ENCODE measurements at places on chromosomes 16 and 17. TPM values are rescaled to one million over a fixed set of nuclear protein-coding genes. Genes with fewer than 3 reads are reported as not detected.
A peak's percentile ranks its signal among the peaks of the same experiment; 100 is the strongest.

KRTAP4-2 gene
- not detected for total RNA-seq

SLC16A6 gene
- total RNA-seq = 6.0 TPM

KCNJ16 gene
- total RNA-seq = not detected

SF3B3 gene
- 541 TPM for total RNA-seq

VAT1 gene
- 16.8 TPM for total RNA-seq

CBX1 gene
- total RNA-seq = 46.3 TPM

TNFRSF17 gene
- not detected for total RNA-seq

GRCh38 chr16:74261068-74261467 is 35.5 kb upstream of the PSMD7 start:
- no peaks in the 10 kb centered on the region for H3K4me1 ChIP-seq
- peaks cover 3% of the 10 kb centered on the region for H3K27me3 ChIP-seq
- no peak for DNase-seq

DNA sequence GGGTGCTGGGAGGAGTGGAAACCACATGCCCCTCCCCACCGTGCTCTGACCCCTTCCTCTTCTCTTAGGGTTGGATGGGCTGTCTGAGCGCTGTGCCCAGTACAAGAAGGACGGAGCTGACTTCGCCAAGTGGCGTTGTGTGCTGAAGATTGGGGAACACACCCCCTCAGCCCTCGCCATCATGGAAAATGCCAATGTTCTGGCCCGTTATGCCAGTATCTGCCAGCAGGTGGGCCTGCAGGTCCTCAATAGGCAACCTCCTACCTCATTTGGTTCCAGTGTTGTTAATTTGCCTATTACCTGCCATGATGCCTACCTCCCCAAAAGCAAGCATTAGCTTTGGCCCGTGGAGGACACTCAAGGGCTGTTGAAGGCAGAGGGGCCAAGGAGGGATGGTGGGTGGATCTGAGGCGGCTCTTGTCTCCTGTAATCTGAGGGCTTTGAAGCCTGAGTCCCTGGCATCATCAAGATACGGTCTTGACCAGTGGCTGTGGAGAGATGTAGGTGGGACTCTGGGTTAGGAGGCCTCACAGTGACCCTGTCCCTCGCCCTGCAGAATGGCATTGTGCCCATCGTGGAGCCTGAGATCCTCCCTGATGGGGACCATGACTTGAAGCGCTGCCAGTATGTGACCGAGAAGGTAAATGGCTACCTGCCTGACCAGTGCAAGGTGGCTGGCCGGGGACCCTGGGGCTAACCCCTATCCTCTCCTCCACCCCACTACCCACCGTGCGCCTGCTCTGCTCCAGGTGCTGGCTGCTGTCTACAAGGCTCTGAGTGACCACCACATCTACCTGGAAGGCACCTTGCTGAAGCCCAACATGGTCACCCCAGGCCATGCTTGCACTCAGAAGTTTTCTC is 3.4 kb downstream of the ALDOA start:
- peak; percentile 67 for DNase-seq
- H3K4me1 ChIP-seq = peaks cover 43% of the 10 kb centered on the region
- H3K4me3 ChIP-seq = peak overlapping the region; percentile 50
- peak overlapping the region; percentile 74 for H3K27ac ChIP-seq
- H3K36me3 ChIP-seq = peaks cover 69% of the 10 kb centered on the region

GRCh38 chr16:80123189-80123588 is 417.6 kb upstream of the DYNLRB2 start:
- no peaks in the 10 kb centered on the region for H3K4me1 ChIP-seq
- no peak overlapping the region for H3K27ac ChIP-seq
- H3K36me3 ChIP-seq = no peaks in the 10 kb centered on the region
- H3K4me3 ChIP-seq = no peak overlapping the region
- H3K27me3 ChIP-seq = peaks cover 5% of the 10 kb centered on the region
- no peak for DNase-seq

GRCh38 chr16:73190256-73190655 is 142.3 kb upstream of the ZFHX3 start:
- no peak overlapping the region for H3K27ac ChIP-seq
- no peaks in the 10 kb centered on the region for H3K36me3 ChIP-seq
- H3K4me3 ChIP-seq = no peak overlapping the region

DNA sequence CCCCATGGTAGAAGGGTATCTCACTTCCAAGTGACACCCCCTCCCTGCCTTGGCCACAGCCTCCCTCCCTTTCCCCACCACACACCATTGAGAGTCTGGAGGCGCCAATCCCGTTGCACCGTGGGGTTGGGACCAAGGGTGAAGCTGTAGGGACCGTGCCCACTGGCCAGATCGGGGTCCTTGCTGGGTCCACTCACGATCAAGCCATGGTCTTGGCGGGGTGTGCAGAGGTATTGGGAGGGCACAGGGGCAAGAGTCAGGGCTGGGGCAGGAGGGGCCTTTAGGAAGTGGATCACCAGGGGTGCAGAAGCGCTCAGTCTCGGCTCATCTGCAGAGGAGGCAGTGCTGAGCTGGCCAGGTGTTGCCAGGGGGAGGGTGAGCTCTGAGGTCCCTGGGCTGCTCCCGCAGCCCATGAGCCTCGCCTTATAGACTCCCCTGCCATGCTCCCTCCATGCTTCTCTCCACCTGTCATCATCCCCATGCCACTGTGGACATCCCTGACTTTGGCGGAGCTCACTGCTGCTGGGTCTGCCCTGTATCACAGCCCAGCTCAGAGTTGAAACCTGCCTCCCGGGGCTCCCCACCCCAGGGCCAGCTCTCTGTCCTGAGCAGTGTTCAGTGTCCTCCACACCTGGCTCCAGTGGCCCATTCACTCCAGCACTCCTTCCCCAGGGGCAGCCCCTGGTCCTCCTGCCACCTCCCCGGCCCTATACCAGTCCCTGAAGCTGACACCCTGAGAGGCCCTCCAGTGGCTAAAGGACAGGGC is 8.3 kb downstream of the CDH16 start:
- H3K27me3 ChIP-seq = no peaks in the 10 kb centered on the region
- H3K36me3 ChIP-seq = no peaks in the 10 kb centered on the region
- DNase-seq = no peak
- peaks cover 4% of the 10 kb centered on the region for H3K4me1 ChIP-seq
- no peak overlapping the region for H3K27ac ChIP-seq

DNA sequence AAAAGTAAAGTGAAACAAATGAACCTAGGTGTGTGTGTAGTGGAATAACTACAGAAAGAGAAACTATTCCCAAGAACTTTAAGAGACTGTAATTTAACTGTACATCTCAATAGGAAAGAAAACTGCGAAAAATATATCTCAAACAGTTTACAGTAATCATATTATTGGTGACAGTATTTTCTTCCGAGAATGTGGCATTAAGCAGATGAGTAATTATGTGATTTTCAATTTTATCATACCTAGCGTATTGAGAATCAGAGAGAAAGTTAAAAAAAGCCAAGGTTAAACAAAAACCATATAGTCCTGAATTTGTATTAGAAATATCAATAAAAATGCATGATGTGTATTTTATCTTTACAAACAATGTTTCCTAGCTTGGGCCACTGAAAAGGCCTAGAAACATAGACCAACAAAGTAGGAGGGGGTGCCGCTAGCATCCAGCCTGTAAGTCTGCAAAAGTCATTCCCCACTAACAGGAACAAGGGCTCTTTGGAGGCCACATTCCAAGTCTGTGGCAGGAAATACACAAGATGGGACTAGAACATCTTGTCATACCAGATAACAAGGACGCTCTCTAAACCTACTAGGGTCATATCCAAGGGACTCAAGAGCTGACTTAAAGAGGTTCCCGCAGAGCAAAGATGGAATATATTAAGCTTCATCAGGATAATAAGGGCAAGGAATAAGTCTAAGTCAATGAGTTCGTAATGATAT is 20.5 kb downstream of the RNF157 start:
- peaks cover 36% of the 10 kb centered on the region for H3K36me3 ChIP-seq
- no peak for DNase-seq
- H3K27me3 ChIP-seq = no peaks in the 10 kb centered on the region

- H3K27ac ChIP-seq = no peak overlapping the region
- no peak overlapping the region for H3K4me3 ChIP-seq
- no peaks in the 10 kb centered on the region for H3K36me3 ChIP-seq
- peaks cover 17% of the 10 kb centered on the region for H3K27me3 ChIP-seq
- no peak for DNase-seq
Observed at GRCh38 chr16:14961405-14962186, 13.2 kb upstream of the PDXDC1 start.

DNA sequence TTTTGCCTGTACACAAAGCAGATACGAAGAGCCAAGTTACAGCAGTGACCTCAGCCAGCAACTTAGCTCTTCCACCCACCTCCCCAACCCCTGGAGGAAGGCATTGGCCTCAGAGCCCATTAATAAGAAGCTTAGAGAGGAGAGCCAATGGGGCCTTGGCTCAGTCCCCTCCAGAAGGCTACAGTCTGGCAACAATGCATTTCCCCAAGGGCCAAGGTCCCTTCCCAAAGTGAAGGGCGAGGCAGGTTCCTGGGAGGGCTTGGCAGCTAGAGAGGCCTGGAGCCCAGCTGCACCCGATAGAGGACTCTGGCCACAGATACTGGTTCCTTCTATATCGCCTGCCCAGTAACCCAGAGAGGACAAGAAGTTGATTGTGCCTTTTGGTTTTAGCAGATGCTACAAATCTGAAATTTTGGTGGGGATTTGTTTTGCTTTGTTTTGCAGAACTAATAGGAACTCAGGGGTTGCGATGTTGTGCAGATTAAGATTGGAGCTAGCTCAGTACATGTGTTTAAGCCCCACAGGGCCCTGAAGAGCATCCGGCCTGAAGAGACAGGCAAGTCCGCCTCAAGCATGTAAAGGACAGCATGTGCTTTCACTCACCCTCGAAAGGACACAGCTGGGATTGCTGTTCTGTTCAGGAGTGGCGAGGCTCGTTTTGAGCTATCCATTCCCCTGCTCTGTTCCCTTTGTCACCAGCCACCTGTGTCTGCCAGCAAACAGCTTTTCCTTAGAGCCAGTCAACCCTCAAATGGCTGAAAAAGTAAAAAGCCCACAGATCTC is 12.0 kb upstream of the PNPO start:
- no peaks in the 10 kb centered on the region for H3K27me3 ChIP-seq
- DNase-seq = no peak
- peaks cover 15% of the 10 kb centered on the region for H3K36me3 ChIP-seq
- H3K4me3 ChIP-seq = no peak overlapping the region

GRCh38 chr17:48455791-48456190 is 25.8 kb upstream of the SKAP1 start:
- no peak overlapping the region for H3K4me3 ChIP-seq
- H3K4me1 ChIP-seq = peaks cover 80% of the 10 kb centered on the region

DNA sequence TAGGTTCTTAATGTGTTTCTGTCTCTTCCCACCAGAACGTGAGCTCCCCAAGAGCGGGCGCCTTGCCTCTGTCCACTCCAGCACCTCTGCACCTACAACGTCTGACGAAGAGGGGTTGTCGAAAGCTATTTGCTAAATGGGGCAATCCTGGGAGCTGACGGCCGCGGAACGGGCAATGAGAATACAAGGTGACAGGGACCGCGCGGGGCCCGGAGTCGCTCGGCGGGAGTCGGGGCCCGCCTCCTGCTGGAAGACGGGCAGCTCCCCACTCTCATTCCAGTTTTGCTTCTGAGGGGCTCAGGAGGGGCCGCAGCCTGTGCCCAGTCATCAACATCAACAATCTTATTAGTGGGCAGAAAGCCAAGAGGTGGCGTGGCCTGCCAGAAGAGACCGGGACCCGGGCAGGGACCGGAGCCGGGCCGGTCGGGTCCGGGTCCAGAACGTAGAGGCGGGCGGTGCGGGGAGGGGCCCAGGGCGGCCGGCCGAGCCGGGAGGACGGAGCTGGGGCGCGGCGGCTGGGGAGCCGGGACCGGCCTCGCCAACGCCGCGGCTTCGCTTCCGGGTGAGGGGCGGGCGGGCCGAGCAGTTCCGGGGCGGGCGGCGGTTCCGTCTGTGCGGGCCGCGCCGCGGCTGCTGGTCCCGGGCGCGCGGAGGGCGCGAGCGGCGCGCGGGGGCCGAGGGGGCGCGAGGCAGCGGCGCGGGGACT is at the start of gene MOSMO:
TSS of gene MOSMO (plus strand) at position 603 of the 706 bp plus-strand sequence. CDS start 191 bp downstream, outside the sequence.
- H3K4me3 ChIP-seq = peak within 1 kb of the TSS; percentile 85
- H3K27ac ChIP-seq = peak within 1 kb of the TSS; percentile 81
- H3K36me3 ChIP-seq = no peaks in the 10 kb centered on the region
- peaks cover 34% of the 10 kb centered on the region for H3K4me1 ChIP-seq
- peak; percentile 73 for DNase-seq

GRCh38 chr17:74146196-74146595 is 57.3 kb upstream of the RPL38 start:
- H3K36me3 ChIP-seq = peaks cover 8% of the 10 kb centered on the region
- H3K27ac ChIP-seq = no peak overlapping the region
- no peak overlapping the region for H3K4me3 ChIP-seq
- no peak for DNase-seq

DNA sequence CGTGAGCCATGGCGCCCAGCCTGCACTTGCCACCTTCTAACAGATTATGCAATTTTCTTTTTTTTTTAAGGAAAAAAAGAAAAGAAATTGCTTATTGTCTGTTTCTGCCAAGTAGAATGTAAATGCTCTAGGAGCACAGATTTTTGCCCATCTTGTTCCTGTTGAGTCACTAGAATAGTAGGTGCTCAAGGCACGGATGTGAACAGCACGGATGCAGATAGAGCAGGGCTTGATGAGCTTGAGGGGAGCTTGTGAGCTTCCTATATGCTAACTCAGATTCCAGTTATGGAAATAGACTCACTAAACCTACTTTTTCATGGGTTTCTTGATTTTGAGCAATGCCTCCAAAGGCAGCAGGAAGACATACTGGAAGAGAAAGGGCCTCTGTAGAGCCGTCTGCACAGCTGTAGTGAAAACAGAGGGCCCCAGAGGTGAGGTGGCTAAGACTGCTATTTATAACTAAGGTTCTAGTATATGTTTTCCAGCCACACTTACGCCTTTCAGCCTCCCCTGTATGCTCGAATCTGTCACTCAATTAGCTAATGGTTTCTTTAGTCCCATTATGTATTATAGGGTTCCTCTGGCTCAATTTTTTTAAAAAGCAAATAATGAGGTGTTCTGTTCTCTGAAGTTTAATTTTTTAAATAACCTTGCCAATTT is 72.8 kb downstream of the WWP2 start:
- H3K36me3 ChIP-seq = peaks cover 3% of the 10 kb centered on the region
- H3K27ac ChIP-seq = no peak overlapping the region
- DNase-seq = no peak

DNA sequence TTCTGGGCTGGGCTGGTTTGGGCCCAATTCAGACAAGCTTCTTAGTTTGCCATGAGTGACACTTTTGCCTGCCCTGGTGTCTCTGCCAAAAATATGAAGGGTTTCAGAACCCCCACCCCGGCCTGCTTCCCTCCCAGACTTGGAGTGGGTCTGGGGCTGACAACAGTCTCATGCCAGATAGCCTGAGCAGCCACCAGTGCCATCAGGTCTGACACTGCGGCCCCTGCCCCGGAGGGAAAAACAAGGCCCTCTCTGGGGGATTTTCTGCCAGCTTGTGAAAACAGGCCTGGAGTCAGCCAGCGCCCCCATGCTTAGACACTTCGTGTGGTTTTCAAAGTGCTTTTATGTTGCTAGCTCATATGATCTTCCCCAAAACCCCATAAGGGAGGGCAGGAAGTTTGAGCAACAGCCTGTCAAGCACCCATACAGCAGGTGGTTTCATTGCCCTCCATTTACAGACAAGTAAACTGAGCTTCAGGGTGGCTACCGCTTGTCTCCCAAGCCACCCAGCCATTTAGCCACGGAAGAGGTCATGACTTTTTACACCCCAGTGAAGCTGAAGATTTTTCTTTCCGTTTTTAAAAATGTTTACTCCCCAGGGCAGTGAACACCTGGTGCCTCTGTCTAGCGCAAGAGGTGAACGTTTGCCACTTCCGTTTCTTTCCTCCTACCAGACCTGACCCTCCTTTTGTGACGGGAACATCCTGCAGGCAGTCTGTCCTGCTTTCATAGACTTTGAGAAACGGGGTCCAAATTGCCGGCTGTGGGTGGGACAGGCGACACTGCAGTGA is 300.6 kb downstream of the SEC14L1 start:
- peak; percentile 81 for DNase-seq
- no peaks in the 10 kb centered on the region for H3K27me3 ChIP-seq
- peaks cover 6% of the 10 kb centered on the region for H3K36me3 ChIP-seq
